ENCODE measurements at places on chromosomes 5 and 9. TPM values are rescaled to one million over a fixed set of nuclear protein-coding genes. Genes with fewer than 3 reads are reported as not detected.

Gene LCN12
- total RNA-seq, result not detected

DNA sequence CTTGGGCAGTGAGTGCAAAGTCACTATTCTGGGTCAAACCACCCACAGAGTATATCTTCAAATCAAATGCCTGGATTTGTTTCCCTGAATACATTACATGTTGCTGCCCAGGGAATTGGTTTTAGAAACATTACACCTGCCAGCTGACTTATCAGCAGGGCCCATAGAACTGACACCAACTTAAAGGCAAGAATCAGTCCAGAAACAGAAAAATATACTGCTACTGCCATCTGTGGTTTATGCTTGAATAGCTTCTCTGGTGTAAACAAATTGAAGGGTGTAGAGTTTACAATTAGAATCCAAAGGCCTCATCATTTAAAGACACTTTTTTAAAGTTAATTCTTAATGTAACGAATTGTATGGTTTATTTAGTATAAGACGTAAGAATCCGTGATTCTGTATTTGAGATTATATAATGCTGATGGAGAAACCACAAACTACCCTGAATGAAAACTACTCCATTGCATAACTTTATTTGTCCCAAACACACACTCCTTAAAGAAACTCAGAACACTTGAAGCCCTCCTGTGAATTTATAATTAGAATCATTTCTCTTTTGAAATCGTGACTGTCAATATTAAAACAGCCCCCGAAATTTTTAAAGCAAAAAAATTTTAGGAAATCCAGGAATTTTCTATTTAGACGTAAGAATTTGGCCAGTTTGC lies 6.2 kb downstream of the NR6A1 start:
- no peak for DNase-seq

Gene ACOT12
- total RNA-seq, result not detected

- no peak for DNase-seq
Observed at GRCh38 chr9:123488722-123489321, 132.8 kb downstream of the CRB2 start.

- no peak for DNase-seq
Observed at GRCh38 chr5:137560420-137560819, 61.3 kb upstream of the SPOCK1 start.

DNA sequence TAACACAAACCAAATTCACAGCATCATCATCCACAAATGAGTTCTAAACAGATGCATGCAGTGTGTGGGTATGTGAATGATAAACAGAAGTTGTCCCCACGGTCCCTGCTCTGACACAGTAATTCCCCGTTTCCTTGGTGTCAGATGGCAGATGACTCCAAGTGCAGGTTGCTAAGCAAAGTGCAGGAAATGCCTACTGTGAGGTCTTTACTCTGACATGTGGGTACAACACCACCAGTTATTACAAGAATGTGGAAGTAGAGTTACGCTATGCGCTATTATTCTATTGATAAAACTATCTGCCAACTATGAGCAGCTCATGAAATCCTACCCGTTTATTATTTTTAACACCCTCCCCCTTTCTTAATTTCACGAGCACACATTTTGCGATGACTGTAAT lies 448.9 kb downstream of the BNC2 start:
- DNase-seq, result no peak

DNA sequence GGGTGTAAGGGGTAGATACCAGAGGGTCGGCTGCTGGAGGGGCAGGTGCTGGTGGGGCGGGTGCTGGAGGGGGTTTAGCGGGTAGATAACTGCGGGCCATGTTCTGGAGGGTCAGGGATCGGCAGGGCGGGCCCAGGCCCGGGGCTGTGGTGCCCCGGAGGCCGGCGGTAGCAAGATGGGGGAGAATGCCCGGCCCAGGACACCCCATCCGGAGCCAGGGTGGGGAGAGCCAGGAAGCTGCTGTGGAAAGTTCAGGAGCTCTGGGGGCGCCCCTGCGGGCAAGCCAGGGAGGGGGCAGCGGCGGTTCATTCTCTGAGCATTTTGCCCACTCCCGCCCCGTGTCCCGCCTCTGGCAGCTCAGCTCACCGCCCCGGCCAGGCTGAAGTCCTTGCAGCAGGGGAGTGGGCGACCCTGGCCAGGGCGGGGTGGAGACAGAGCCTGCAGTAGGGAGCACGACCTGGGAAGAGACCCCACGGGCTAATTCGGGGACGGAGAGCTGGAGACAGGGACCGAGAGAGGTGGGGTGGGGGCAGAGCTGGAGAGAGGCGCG lies 538 bp downstream of the PRRT1B start:
- no peak for DNase-seq

DNA sequence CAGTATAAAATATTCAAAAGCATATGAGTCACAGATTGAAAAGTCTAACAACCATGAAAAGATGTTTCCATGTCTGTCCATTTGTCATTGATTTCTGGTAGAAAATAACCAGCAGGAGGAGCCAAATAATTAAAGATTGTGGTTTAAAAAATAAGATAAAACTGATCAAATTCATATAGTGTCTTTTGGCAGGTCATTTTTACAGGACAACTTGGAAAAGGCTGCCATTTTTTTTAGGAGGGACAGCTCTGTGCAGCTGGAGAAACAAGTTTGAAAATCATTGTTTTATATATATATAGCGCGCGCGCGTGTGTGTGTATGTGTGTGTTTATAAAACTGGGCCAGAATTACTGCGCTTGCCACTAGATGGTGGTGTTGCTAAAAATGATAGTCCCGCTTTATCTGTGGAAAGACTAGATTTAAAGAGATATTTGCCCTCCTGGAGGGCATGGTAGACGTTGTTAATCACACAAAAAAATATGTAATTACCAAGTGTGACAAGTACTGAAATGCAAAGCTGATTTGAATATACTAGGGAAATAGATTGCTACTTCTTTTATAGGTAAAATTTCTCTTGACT lies 1.3 kb upstream of the TRMO start:
- no peak for DNase-seq

Gene NR3C1
- 116 TPM for total RNA-seq

DNA sequence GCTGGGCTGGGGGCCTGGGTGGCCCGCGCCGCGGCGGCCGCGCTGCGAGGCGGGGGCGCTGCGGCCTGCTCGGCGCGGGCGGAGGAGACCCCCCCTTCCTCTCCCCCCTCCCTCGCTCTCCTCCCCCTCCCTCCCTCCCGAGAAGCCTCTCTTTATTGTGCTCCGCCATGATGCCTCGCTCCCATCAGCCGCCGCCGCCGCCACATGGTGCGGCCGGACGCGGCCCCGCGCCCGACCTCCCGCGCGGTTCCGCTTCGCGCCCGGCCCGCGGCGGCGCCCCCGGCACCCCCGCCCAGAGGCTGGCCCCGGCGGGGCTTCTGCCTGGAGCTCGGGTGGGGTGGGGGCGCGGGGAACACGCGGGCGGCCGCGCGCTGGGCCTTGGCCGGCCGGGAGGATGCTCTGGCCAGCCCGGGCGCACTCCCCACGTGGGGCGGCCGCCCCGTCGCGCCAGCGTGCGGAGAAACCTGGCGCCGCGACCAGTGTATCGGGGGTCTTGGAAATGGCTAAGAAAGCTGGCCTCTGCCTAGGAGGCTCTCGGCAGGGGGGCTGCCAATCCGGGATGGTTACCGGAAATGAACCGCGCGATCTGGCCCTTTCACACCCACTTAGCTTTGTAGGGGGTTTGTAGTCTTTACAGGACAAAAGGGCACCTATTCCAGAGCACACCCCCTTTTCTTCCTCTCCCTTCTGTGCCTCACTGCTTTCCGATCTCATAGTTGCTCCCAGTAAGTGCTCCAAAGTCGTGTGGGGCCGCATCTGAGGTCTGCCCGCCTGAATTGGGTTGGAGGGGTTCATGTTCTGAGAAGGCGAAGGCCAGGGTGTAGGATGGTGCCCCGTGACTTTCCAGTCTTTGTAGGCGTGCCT lies 1.0 kb downstream of the SET start:
- no peak for DNase-seq

Gene FAM153A
- 1.0 TPM for total RNA-seq

Gene KCNN2
- total RNA-seq, result not detected
